Stimulated activated CD4-positive, alpha-beta T cell treated with anti-CD3 and anti-CD28 coated beads, Interleukin-1b, Interleukin-23, amount 100 ng/mL, for 1 hour (primary cell): ENCODE measurements at places on chromosomes 2 and 18.

DNA sequence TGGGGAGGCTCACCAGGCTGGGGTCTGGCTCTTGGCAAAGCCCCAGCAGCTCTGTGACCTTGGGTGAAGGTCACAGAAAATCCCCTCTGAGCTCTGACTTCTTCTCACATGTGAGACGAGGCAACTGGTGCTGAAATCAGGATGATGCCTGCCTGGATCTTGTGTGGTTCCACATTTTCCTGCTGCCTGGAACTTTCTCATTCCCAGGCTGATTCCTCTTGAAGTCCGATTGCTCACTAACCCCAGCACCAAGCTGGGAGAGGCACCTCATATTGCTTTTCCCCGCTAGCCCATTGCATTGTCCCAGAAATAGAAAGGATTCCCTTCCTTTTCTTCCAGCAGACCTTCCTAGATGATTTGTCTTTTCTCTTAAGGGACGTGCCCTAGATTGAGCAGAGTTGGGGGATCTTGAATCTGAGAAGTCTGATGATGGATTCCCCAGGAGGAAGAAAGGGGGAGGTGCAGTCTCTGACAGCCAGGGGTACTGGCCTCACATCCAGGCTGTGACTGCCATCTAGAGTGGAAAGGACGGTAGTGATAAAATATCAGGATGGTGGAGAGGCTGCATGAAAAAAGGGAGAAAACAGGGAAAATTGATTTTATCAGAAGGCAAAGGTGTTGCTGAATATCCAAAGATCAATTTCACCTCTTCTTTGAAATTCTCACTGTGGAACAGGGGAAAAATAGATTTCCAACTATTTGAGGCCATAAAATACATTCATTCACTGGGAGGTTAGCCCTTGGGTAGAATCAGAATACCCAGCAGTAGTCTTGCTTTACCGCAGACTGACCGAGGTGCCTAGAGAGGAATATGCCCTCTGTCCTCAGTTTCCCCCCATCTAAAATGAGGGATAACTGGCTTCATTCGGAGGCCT, 96.3 kb downstream of the FAM210A start:
- no peak for DNase-seq

DNA sequence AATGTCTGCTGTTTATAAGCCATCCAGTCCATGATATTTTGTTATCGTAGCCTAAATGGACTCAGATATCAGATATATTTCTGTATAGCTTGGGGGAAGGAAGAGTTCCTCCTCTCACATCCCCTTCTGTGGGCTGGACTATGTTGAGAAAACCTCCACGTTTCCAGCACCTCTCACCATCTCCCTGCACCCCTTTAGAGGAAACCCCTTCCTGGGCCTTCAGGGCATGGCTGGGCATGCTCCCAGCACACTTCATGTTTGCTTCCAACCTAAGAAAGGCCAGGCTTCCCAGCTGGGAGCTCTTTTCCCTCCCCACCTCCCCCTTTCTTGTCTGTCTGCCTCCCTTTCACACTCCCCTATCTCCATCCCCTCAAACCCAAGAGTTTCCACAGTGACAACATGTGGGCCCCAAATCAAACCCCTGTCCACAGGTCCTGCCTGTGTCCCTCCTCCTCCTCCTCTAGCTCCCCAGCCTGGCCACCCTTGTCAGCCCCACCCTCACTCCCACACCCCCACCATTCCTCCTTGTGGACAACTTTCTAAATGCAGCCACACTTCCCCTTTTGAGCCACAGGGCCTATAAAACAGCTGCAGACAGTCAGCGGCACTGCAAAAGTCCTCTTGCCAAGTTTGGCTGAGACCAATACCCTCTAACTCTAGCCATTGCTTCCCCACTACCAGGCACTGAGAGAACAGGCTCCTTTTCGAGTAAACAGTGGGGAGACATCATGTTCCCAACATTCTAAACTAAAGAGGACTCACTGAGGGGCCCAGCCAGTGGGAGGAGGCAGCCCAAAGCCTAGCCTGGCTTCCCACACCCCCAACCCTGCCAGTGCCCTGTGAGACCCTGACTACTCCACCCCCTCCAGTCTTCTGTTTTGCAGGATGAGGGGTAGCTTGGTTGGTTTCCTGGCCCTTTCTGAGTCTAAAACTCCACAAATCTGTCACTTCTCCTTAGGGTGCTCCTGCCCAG, 120.5 kb downstream of the ZFP36L2 start:
- no peak for DNase-seq

DNA sequence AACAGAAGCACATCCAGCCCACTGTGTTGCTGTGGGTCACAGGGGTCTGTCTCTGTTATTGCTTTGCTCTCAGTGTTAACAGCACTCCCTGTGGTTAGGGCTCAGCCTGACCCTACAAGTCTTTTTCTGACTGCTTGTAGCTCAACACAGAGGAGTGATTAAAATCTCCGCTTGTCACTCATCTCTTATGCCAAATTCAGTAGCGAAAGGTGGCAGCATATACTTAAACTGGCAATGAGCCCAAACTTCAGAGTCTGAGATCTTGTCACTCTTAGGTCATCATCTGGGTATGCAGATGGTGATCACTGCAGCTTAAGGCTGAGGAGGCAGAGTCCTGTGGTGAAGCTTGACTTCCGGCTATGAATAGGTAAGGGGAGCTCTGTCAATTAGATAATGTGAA, 63.3 kb upstream of the CSRNP3 start:
- DNase-seq: no peak

- no peak for DNase-seq
Observed at GRCh38 chr2:68710756-68711155, 23.9 kb upstream of the ARHGAP25 start.

GRCh38 chr2:71892423-71892730, 255.3 kb downstream of the CYP26B1 start:
- DNase-seq: no peak

- no peak for DNase-seq
Observed at GRCh38 chr2:204321027-204321800, 224.1 kb upstream of the PARD3B start.

GRCh38 chr2:192414794-192415193, 220.1 kb upstream of the TMEFF2 start:
- no peak for DNase-seq

- DNase-seq: no peak
Observed at GRCh38 chr2:25159949-25160348, 8.4 kb downstream of the POMC start.

- no peak for DNase-seq
Observed at GRCh38 chr2:48607307-48608014, 10.2 kb upstream of the GTF2A1L start.

GRCh38 chr2:200528228-200528627, 2.2 kb downstream of the SGO2 start:
- no peak for DNase-seq

DNA sequence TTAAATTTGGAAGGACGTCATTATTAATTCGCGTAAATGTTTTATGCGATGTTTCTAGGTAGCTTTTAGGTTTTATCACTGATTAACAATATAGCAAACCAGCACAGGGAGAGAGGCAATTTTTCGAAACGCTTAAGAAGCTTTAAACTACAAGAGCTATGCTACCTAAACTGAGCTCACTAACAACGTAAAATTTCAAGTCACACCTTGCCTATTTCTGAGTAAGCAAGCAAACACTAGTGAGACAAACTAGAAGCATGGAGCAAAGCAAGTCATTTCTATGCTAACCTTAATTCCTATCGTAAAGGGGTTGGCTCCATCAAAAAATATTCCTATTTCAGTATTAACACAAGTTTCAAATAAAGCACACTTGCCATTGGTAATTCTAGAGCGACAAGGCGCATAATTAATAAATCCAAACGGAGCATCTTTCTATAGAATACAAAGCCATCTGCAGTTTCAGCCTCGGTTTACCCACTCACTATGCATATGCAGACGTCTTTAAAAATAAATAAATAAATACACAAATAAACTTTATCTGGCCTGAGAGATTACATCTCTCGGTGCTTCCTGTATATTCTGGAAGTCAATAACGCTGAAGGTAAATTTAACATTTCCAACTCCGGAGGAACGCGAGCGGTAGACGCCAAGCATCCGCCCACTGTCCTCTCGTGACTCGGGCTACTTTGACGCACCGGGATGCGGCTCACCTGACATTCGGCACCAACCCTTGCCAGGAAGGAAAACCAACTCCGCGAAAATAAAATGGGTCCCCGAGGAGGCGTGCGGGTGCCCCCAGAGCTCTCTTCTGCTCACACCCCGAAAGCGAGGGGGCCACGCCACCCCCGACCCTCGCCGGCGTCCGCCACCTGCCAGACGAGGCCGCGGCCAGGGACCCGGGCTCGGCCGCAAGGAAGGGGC, 947 bp downstream of the ITSN2 start:
- peak; percentile 4 for DNase-seq

GRCh38 chr2:240891492-240892340, 4.2 kb downstream of the MAB21L4 start:
- no peak for DNase-seq

- DNase-seq: no peak
Observed at GRCh38 chr2:38739524-38739923, 11.6 kb downstream of the SRSF7 start.

GRCh38 chr2:168566974-168567665, 111.0 kb downstream of the CERS6 start:
- no peak for DNase-seq

GRCh38 chr2:59744436-59744835, 809.0 kb downstream of the BCL11A start:
- DNase-seq: no peak

- DNase-seq: no peak
Observed at GRCh38 chr2:15610430-15610952, 18.8 kb downstream of the DDX1 start.

GRCh38 chr2:234166531-234166930, 116.0 kb downstream of the SPP2 start:
- no peak for DNase-seq

DNA sequence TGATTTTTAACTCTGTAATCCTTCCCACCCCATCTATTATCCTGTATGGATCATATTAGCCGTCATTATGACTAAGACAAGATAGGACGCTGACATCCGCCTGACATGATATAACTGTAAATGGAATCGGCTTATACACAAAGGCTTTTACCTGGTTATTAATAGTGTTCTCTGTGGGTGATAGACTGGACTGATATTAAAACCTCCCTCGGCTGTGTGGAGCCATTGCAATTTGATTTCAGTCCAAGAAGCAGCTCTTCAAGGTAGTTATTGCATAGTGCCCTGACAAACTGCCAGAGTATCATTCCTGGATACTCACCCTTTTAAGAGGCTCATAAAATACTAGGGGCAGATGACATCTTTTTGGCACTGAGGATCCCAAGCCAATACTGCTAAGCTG, 226.1 kb upstream of the HNRNPA3 start:
- no peak for DNase-seq

DNA sequence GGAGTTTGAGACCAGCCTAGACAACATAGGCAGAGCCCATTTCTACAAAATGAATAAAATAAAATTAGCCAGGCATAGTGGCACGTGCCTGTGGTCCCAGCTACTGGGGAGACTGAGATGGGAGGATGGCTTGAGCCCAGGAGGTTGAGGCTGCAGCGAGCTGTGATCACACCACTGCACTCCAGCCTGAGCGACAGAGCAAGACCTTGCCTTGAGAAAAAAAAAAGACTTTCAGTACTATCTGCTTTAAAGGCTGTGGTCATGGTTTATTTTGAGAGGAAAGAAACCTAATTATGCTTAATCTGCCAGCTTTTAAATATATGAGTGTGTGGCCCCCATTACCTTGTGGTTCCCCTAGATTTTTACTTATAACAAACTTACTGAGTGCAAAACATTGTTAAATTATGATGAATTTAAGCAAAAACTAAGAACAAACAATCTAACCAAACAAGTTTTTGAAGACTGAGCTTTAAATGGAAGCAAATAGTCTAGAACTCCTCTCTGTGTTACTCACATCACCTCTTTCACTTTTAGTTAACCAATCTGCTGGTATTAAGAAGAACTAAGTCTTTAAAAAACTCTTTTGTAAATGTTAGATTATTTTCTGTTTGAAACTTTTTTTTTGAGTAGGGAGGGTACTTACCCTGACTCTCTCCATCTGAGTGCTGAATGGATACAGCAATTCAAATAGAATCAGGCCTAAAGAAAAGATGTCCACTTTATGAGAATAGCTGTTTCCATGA, 65.4 kb downstream of the EIF2AK3 start:
- DNase-seq: no peak

DNA sequence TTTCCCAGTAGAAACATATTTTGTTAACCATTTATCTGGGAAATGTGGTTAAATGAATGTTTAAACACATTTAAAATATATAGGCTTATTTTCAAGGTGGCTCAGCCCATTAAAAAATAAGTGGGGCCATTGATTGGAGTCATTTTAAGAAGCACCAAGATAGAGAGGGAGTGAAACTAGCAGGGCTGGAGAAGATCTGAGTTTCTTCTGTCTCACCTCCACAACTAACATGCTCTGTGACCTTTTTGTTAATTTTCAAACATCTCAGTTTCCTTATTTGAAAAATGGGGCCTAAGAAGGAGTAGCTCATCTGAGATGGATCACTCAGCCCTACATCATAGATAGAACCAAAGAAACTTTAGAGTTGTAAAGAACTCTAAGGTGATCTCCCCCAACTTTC, 254.8 kb downstream of the KCNS3 start:
- no peak for DNase-seq

- DNase-seq: no peak
Observed at GRCh38 chr2:38113051-38113450, 37.1 kb upstream of the CYP1B1 start.

DNA sequence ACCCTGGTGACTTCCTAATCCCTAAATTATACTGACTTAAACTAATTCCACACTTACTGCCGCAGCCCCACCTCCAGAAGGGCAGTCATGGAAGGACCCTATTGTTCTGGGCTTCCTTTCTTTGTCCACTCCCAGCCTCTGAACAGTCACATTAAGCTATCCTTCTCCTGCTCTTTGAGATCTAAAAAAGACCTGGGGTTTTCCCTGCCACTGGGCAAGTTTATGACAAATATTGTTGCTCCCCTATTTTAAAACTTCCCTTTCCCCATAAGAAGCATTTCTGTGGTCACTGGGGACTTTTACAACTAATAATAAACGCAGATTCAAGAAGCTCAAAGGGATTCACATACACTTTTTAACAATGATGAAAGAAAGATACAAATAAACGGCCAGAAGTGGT, 47.2 kb upstream of the XPO1 start:
- no peak for DNase-seq

- no peak for DNase-seq
Observed at GRCh38 chr2:172228177-172228808, 125.6 kb upstream of the DLX2 start.

DNA sequence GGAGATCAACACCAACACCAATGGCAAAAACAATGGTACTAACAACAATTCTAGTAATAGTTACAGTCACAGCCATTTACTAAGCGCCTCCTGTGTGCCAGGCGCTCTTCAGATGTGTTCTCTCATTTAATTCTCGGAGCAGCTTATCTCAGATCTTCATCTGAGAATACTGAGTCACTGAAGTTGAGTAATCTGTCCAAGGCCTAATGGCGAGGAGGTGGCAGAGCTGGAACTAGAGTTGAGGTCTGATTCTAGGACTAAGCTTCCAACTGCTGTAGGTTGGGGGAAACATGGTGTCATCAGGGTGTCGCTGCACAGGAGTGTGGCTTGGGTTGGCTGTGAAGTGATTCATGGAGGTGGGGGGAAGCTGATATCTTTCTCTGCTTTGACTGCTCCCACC, 156.1 kb downstream of the DYSF start:
- DNase-seq: no peak

GRCh38 chr18:56861244-56861643, 210.1 kb downstream of the WDR7 start:
- no peak for DNase-seq

- no peak for DNase-seq
Observed at GRCh38 chr2:234003972-234004617, 46.4 kb upstream of the SPP2 start.
